ENCODE measurements at places on chromosomes 12 and 14. TPM values are rescaled to one million over a fixed set of nuclear protein-coding genes. Genes with fewer than 3 reads are reported as not detected.

Gene ADAMTS20
- total RNA-seq: not detected

Gene CS
- total RNA-seq: 177 TPM

DNA sequence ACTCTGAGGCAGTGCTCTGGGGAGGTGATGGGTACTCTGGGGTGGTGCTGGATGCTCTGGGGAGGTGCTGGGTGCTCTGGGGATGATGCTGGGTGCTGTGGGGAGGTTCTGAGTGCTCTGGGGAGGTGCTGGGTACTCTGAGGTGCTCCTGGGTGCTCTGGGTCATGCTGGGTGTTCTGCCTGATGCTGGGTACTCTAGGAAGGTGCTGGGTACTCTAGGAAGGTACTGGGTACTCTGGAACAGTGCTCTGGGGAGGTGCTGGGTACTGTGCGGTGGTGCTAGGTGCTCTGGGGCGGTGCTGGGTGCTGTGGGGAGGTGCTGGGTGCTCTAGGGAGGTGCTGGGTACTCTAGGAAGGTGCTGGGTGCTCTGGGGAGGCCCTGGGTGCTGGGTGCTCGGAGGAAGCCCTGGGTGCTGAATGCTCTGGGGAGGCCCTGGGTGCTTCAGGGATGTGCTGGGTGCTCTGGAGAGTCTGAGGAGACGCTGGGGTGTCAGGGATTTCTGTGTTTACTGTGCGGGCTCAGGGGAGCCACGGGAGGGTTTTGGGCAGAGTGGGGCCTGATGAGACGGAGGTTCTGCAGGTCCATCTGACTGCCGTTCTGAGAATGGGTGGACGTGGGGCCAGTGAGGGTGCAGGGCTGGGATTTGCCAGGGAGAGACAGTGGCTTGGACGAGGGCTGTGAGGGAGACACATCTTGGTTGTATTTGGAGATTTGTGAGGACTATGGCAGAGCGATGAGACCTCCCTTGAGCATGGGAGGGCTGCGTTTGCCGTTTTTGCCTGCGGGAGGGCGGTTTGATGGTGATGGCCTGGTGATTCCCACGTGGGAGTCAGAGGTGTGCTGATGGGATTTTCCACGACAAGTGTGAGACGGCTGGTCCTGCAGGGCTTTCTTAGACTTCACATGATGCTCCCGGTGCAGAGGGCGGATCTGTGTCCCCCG is 30.0 kb downstream of the MMP17 start:
- no peak overlapping the region for H3K27ac ChIP-seq
- DNase-seq: no peak
- no peaks in the 10 kb centered on the region for H3K36me3 ChIP-seq
- peaks cover 22% of the 10 kb centered on the region for H3K4me1 ChIP-seq
- H3K27me3 ChIP-seq: peaks cover 9% of the 10 kb centered on the region
- no peak overlapping the region for H3K4me3 ChIP-seq

GRCh38 chr14:70873627-70874026 is 33.6 kb upstream of the PCNX1 start:
- H3K27me3 ChIP-seq: no peaks in the 10 kb centered on the region
- H3K4me1 ChIP-seq: no peaks in the 10 kb centered on the region
- H3K36me3 ChIP-seq: no peaks in the 10 kb centered on the region
- H3K27ac ChIP-seq: no peak overlapping the region
- H3K4me3 ChIP-seq: no peak overlapping the region
- DNase-seq: no peak

GRCh38 chr14:89017417-89017816 is 193.0 kb downstream of the TTC8 start:
- H3K4me3 ChIP-seq: no peak overlapping the region
- DNase-seq: no peak
- H3K27me3 ChIP-seq: peaks cover 16% of the 10 kb centered on the region
- no peaks in the 10 kb centered on the region for H3K36me3 ChIP-seq

- H3K4me3 ChIP-seq: no peak overlapping the region
- no peaks in the 10 kb centered on the region for H3K36me3 ChIP-seq
- H3K27me3 ChIP-seq: no peaks in the 10 kb centered on the region
- no peak for DNase-seq
- no peak overlapping the region for H3K27ac ChIP-seq
- no peaks in the 10 kb centered on the region for H3K4me1 ChIP-seq
Measured at GRCh38 chr12:127550271-127550670, 716.7 kb upstream of the TMEM132C start.

GRCh38 chr12:99140017-99140720 is 495.1 kb downstream of the APAF1 start:
- no peak overlapping the region for H3K27ac ChIP-seq
- no peak for DNase-seq

- no peaks in the 10 kb centered on the region for H3K4me1 ChIP-seq
- no peaks in the 10 kb centered on the region for H3K36me3 ChIP-seq
- H3K4me3 ChIP-seq: no peak overlapping the region
Measured at GRCh38 chr14:32319368-32320049, 9.6 kb upstream of the AKAP6 start.

DNA sequence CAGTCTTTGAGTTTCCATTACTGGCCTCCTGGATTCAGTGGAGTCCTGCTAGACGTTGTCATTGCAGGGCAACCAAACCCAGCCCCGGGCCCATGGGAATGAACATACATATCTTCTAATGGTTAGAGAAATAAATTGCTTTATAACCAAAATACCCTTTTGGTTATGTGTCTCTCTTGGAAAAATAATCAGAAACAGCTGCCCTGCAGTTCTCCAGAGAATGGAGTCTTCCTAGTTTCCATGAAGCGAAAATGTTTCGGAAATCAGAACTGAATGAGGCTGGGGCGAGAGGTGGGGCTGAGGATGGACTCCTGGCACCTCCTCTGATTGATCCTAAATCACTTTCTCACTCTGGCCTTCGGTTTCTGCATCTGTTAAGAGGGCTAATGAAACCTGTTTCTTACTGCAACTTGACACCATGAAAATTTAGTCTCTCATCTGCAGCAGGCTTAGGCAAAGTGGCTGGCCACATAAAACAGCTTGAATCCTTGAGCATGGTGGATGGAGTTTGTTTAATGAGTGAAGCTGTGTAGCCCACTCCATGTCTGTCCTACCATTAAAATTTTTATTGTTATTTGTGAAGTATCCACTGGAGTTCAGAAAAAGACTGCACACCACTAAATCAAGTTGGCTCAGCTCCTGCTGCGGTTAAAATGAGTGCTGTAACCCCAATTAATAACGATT is 198.9 kb downstream of the CACNA1C start:
- no peaks in the 10 kb centered on the region for H3K27me3 ChIP-seq
- no peak for DNase-seq
- H3K27ac ChIP-seq: peak overlapping the region; percentile 55

DNA sequence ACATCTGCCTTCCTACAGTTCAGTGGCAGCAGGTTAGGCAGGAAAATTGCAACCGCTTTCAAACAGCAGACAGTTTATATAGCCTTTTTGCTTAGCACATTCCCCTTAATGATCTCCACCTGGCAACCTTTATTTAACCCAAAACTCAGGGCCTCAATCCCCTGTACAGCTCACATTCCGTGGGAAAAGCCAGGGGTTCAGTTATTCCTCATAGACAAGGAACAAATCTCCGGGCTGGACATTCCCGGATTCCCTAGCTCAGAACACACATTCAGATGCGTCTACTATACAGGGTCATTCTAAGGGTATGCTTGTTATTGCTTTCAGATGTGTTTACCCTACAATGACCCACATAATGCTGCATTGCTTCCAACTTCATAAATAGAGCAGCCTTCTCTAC is 73.8 kb upstream of the DCN start:
- H3K36me3 ChIP-seq: no peaks in the 10 kb centered on the region
- H3K4me1 ChIP-seq: no peaks in the 10 kb centered on the region
- H3K27me3 ChIP-seq: no peaks in the 10 kb centered on the region
- H3K27ac ChIP-seq: no peak overlapping the region
- no peak overlapping the region for H3K4me3 ChIP-seq
- no peak for DNase-seq

DNA sequence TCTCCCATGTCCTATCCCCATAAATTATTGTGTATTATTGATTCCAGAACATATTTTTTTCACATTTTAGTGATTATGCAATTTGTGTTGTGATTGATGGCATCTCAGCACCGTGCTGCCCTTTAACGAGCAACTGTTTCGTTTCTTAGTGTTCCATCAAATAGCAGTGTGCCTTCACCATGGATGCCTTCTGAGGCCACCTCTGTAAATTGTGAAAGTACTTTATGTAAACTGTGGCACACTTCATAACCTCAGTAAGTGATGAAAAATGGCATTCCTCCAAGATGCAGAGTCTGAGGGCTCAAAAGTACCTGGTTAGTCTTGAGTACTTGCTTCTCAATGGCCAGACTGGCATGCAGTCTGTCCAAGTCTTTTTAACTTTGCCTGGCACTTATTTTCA is 8.2 kb downstream of the CHST11 start:
- no peak overlapping the region for H3K4me3 ChIP-seq
- H3K27ac ChIP-seq: no peak overlapping the region
- no peaks in the 10 kb centered on the region for H3K27me3 ChIP-seq
- DNase-seq: no peak
- H3K4me1 ChIP-seq: peaks cover 7% of the 10 kb centered on the region

GRCh38 chr12:62210422-62210821 is 49.8 kb upstream of the USP15 start:
- no peak overlapping the region for H3K27ac ChIP-seq
- H3K4me1 ChIP-seq: peaks cover 15% of the 10 kb centered on the region
- DNase-seq: no peak
- no peaks in the 10 kb centered on the region for H3K27me3 ChIP-seq
- no peak overlapping the region for H3K4me3 ChIP-seq
